ENCODE measurements at places on chromosomes 2 and 18.

- DNase-seq: no peak
Measured at GRCh38 chr2:66772618-66773017, 337.7 kb downstream of the MEIS1 start.

GRCh38 chr2:2645162-2645855 lies 314.2 kb upstream of the MYT1L start:
- no peak for DNase-seq

GRCh38 chr2:144548532-144549191 lies 28.7 kb upstream of the ZEB2 start:
- no peak for DNase-seq

DNA sequence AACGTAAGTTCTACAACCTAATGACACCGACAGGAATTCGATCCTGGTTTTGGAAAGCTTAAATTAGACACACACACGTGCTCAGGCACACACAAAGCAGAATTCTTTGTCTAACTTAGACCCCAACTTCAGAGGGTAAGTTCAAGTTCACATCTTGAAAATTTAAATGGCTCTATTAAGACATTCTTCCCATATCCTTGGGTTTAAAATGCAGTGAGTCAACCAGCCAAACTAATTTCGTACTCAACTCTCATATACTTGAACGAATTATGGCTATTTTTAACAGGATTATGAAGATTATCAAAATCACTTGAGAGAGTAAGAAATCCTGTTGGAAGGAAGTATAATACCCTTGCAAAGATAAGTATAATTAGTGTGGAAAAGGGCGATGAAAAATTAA lies 53.2 kb upstream of the ARL4C start:
- DNase-seq: no peak

DNA sequence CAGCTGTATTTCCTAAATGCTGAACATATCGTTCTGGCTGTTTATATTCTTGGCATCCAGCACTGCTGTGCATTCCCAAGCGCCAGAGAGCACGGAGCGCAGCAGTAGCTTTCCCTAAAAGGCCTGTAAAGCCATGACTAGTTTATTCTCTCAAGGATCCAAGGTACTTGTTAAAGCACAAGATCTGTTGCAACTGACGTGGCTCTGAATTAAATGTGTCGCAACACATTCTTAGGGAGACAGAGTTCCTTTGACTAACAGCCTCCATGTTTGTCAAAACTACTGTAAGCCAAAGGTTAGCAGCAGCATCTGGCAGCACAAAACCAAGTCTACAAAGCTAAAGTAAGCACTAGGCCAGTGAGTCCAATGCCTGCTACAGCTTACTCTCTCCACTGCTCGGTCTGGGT lies 188.6 kb upstream of the FN1 start:
- DNase-seq: peak; percentile 57

DNA sequence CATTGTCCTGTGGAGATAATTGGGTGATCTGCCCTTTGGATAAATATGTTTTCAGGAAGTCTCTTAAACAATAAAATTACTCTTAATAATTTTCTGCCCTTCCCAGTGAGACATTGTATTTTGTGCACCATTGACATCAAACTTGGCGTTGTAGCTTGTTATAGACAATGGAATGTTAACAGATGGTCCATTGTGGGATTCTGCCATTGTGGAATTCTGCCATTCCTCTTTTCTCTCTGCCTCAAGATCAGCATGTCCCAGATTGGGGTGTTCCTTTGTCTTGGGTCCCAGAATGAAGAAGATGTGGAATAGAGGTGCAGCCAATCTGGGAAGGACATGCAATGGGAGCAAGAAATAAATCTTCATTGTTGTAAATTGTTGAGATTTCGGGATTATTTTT lies 15.1 kb upstream of the LDAH start:
- no peak for DNase-seq

DNA sequence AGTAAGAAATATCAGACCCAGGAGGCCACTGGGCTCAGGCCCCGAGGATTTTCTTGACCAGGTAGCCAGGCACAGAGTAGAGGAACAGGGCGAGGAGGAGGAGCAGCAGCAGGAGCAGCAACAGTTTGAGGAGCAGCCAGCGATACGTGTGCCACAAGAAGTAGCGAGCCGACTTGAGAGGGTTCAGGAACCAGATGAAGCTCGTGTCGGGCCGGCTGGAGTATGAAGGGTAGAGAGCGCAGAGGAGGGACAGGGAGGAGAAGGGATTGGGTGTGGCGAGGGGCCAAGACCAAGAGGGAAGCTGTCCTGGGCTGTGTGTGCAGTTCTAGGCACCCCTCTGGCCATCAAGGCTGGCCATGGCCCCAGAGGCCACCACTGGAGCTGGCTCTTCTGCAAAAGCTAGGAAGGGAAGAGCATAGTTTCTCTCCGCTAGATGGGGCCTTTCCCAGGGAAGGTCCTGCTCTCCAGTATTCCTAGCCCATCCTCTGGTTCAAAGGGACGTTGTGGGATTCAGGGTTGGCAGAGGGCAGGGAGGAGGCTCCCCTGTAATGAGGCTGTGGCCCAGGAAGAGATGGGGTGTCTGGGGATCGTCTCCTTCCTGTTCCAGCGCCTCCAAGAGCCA lies 17.8 kb downstream of the OTOF start:
- no peak for DNase-seq

- DNase-seq: no peak
Measured at GRCh38 chr2:37706334-37707183, 35.1 kb upstream of the CDC42EP3 start.

DNA sequence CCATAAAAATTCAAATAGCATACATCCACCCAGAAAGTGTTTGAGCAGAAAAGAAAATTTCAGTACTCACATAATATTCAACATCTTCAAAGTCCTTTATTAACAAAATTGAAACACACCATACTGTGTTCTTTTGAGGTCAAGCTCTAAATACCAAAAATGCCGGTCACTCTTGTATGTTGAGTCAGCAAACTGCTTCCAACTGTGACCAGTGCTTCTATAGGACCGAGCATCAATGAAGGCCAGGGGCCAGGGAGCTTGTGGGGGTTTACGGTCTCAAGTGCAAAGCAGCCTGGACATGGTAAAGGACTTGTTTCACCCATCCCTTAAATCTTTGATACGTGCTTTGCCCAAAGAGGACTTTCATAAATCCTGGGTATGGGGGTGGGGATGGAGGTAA lies 112.7 kb upstream of the REV1 start:
- peak; percentile 87 for DNase-seq

DNA sequence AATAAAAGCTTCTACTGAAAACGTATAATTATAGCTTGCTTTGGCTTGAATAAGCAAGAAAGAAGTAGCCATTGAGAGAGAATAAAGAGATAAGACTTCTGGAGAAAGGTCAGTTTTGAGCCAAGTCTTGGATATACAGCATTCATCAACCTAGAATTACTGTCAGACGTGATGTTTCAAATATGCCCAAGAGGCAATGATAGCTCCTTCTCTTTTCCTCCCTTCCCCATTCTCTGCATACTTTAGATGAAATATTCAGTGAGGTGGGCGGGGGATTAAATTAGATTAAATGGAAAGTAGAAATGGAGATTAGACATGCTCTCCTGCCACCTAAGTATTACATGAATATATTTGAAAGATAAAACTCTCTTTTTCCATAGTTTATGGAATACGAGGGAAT lies 8.7 kb downstream of the ANTXR1 start:
- no peak for DNase-seq

- no peak for DNase-seq
Measured at GRCh38 chr2:45284621-45284995, 275.4 kb upstream of the SIX2 start.

DNA sequence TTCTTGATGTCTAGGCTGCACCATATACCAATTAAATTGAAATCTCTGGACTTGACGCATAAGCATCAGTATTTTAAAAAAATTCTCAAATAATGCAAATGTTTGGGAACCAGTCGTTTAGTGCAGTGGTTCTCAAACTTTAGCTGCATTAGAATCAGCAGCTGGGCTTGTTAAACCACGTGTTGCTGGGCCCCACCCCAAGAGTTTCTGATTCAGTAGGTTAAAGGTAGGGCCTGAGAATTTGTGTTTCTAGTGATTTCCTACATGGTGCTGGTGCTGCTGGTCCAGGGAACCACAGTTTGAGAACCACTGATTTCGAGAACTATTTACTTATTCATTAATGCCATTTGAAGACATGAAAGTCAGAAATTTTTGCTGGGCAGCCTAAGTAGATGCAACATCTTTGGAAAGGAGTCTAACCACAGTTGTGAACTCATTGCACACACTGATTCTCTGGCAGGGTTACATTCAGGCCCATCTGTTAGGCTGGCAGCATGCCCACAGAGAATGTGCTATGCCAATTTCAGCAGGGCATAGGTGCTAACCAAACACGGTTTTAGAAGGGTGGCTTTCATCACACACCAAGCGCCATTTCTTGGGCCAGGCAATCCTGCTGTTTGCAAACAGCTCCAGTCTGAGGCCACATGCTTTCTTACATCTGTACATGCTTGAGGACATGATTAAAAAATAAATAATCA lies 26.4 kb upstream of the ATP5MC3 start:
- DNase-seq: no peak

DNA sequence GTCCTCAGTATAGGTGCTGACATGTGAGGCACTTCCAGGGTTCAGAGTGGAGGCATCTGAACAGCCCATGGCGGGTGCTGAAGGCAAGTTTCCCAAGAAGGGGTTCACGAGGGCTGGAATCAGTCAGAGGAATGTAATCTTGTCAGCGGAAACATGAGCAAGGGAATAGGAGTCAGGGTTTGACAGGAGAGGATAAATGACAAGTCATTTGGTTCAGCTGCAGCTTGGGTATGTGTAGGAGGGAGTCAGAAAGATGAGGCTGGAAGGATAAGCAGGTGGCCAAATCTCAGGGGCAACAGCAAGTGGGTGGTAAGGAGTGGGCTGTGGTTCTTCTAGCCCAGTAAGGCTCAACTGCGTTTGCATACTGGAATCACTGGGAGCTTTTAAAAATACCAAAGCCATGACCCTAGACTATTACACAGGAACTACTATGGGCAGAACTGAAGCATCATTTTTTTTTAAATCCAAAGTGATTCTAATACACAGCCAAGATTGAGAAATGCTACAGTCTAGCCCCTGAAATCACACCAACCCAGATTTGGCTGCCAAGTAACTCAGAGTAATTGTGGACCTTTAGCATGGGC lies 41.8 kb upstream of the NAB1 start:
- DNase-seq: peak; percentile 83

DNA sequence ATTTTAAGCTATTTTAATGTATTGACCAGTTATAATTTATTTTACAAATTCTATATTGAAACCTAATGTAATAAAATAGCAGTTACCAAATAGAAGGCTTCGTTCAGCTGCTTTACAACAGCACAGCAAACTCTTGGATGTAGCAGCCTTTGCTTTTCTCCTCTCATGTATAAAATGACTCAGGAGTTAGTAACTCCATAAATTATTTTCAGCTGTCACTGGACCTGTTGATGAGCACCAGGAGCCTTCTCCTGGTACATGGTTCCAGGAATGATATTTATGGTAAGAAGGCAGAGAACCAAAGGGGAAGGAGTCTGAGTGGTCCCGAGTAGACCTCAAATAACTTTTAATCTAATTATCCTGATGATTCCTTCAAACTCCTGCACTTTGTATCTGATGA lies 256.4 kb upstream of the NETO1 start:
- no peak for DNase-seq

DNA sequence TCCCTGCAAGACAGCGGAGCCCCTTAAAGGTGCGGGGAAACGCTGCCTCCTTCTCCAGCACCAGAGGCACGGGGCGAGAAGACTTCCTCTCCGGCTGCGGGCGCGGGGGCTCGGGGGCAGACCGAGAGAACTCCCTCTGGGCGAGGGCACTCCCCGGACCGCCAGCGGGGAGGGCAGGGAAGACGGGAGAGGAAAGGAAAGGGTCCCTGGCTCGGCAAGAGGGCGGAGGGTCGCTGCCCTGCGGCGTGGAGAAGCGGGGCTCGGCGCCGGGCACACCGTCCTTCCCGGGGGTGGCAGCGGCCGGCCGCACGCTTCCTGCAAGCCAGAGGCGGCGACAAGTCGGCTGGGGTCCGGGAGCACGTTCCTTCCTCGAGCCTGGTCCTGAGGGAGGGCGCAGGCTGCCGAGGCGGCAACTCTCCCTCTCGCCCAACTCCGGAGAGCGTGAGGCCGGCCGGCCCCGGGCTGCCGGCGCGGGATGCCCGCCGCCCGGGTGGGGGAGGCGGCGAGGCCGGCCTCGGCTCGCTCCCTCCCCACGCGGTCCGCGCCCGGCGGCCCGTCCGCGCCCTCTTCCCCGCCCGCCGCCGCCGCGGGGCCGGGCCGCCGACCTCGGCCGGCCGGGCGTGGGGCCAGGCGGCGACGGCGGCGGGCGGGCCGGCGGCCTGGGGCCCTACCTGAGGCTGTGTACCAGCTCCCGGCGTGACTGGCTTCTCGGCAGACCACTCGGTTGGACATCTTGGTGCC lies 1.1 kb downstream of the MEMO1 start:
- DNase-seq: no peak

DNA sequence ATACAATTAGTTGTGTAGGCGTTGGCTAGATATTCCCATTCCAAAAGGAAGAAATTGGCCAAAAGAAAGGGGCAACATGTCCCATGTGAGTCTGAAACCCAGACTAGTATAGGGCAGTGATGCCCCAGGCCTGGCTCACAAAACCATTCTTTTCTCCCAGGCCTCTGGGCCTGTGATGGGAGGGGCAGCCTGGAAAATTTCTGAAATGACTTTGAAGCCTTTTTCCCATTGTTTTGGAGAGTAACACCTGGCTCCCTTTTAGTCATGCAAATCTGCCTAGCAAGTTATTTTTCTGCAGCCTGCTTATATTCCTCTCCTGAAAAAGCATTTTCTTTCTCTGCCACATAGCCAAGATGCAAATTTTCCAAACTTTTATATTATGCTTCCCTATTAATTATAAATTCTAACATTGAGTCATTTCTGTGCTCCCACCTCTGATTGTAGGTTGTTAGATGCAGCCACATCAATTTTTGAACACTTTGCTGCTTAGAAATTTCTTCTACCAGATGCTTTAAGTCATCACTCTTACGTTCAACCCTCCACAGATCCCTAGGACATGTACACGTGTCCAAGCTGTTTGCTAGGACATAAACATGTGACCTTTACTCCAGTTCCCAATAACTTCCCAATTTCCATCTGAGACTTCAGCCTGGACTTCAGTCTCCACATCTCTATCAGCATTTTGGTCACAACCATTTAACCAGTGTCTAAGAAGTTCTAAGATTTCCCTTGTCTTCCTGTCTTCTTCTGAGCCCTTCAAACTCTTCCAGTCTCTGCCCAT lies 76.1 kb upstream of the MC4R start:
- DNase-seq: no peak

- no peak for DNase-seq
Measured at GRCh38 chr2:168087401-168087800, 160.0 kb downstream of the STK39 start.

DNA sequence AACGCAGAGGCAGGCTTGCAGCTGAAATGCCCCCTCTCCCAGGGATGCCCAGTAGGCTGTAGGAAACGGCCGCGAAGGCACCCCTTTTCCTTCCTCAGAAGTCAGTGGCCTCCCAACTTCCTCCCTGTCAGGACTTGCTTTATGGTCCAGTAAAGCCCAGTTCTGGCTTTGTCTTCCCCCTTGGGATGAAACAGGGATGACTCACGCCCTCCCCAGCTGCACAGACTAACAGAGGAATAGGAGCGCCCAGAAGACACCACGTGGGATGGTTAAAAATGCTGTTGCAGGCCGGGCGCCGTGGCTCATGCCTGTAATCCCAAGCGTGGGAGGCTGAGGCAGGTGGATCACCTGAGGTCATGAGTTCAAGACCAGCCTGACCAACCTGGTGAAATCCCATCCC lies 6.9 kb downstream of the CREG2 start:
- peak; percentile 62 for DNase-seq

Measured in HS-5 (cell line).